ENCODE measurements at places on chromosomes 12 and 14.

- no peak for DNase-seq
These were observed 1110.6 kb downstream of the SLC6A15 start for GRCh38 chr12:83801972-83802371.

DNA sequence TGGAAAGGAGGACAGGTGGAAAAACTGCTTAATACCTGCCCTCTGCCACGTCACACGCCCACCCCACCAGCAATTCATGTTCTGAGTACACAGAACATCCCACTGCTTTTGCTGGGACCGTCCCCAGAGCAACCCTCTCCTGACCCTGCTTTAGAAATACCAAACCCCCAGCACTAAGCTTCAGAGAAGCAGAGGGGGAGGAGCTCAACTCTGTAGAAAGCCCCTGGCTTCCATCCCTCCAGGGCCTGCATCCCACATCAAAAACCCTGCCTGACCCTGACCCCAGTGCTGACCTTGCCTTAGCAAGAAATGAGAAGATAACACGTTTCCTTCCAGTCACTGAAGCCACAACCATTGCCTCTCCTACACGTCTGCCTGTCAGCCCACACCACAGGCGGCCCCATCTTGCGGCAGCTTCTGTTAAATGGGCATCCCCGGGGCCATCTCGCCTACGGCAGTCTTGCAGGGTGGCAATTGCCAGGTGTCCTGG, 19.7 kb downstream of the VDR start:
- peak; percentile 88 for DNase-seq

DNA sequence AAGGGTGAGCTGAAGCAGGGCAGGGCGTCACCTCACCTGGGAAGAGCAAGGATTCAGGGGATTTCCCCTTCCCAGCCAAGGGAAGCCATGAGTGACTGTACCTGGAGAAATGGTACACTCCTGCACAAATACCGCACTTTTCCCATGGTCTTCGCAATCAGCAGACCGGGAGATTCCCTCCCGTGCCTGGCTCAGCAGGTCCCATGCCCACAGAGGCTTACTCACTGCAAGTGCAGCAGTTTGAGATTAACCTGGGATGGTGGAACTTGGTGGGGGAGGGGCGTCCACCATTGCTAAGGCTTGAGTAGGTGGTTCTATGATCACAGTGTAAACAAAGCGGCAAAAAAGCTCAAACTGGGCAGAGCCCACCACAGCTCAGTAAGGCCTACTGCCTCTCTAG, 11.0 kb upstream of the DHRS4 start:
- DNase-seq = no peak

GRCh38 chr14:94805680-94806288, 35.9 kb upstream of the GSC start:
- DNase-seq = no peak

GRCh38 chr12:30796313-30796780, 41.6 kb upstream of the CAPRIN2 start:
- peak; percentile 12 for DNase-seq

DNA sequence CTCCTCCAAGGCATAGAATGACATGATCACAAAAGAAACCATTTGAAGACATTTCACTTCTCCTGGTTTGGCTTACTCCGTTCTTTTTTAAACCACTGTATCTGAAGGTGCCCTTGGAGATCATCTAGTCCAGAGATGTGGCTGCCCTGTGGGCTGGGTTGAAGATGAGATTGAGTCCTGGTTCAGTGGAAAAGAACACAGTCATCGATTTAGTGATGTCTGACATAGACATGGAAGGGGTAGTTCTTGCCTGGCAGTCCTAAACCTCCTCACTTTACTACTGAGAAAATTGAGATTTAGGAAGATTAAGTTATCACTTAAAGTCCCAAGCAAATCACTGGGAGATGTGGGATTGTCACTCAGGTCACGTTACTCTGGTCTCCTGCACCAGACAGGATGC, 2.8 kb downstream of the VSIG10 start:
- DNase-seq = no peak

DNA sequence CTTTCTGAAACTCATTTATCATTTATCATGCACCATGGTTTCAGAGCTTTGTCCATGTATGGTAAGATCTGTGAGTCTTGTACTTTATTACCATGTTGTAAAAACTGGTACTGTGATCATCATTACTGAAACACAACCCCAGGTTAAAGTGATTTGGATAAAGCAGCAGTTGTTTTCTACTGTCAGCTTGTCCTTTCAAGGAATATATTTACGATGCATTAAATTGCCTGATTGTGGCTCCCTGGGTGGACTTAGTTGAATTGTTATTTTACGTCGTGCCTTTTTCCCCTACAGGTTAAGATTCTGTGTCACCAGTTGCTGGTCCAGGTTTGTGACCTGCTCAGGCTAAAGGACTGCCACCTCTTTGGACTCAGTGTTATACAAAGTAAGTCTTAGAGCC, 46.1 kb downstream of the FRMD6 start:
- DNase-seq = no peak

DNA sequence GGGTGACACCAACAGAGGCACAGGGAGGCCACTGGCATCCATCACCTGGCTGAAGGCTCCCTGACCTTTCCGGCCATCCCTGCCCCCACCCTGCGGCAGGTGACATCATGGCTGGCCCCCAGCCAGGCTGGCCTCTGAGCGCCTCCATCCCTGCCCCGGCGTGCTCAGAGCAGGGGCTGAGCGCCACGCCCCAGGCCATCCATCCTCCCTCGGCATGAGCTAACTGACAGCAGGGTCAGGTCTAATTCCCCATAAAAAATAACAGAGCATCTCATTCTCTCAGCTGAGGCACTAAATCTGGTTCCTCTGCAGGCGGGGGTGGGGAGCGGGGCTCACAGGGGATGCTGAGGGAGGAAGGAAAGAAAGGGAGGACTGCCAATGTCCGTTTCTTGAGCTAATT, 50.7 kb downstream of the PRIMA1 start:
- no peak for DNase-seq

DNA sequence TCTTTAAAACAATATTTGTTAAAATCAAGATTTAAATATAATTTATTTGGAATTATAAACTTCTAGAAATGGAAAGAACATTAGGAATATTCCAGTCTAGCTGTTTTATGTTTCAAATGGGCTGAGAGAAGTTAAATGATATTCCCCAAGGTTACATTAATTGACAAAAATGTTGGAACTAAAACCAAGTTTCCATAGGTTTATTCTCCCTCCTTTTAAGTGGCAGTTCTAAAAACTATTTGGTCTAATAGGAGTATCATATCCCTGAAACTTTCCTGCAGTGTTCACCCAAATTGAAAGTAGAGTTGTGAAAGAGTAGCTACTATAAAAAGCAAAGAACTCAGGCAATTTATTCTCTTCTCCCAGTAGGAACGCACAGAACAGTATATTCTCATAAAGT, 1185.5 kb downstream of the LRFN5 start:
- no peak for DNase-seq

GRCh38 chr12:73598626-73599025, 939.0 kb upstream of the ATXN7L3B start:
- no peak for DNase-seq

GRCh38 chr14:76844223-76844622, 18.0 kb downstream of the LRRC74A start:
- peak; percentile 66 for DNase-seq

GRCh38 chr12:118307069-118307954, 65.4 kb downstream of the TAOK3 start:
- peak; percentile 36 for DNase-seq

DNA sequence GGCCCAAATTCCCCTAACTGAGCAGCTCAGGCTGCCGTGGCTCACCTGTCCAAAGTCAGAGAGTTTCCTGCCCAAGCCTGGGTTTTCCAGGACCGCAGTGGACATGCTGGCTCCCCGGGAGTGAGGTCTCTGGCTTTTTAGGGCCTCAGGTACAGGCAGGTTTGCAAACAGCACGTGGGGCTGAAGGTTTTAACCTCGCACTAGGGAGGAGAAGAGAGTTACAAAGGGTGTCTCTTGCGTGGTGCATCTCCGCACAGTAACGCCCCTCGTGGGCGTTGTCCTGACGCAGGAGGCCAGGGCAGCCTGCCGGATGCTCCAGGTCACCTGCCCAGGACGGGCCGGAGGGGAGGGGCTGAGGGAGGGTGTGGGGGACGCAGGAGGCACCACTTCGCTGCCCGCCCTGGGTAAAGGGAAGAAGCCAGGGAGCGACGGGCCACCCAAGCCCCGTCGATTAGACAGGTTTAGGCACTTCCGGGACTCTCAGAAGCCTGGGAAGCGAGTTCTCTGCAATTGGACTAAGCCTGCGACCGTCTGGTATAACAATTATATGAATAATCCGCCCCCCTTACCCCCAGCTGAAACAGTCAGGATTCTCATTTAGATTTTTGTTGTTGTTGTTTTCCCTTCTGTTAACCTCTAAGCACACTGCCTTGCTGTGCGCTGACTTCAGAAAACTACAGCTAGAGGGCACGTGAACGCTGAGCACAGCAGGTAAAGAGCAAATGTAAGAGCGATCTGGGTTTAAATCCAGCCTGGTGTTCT, at the start of gene PAH:
Gene PAH, minus strand, starts transcription at position 219 of the 762 bp plus-strand sequence. Its CDS starts 114 bp downstream, at position 105.
- DNase-seq = peak; percentile 16

- no peak for DNase-seq
These were observed 68.9 kb downstream of the EPS8 start for GRCh38 chr12:15720295-15720694.

GRCh38 chr14:34223373-34224148, 238.5 kb downstream of the SPTSSA start:
- DNase-seq = no peak

DNA sequence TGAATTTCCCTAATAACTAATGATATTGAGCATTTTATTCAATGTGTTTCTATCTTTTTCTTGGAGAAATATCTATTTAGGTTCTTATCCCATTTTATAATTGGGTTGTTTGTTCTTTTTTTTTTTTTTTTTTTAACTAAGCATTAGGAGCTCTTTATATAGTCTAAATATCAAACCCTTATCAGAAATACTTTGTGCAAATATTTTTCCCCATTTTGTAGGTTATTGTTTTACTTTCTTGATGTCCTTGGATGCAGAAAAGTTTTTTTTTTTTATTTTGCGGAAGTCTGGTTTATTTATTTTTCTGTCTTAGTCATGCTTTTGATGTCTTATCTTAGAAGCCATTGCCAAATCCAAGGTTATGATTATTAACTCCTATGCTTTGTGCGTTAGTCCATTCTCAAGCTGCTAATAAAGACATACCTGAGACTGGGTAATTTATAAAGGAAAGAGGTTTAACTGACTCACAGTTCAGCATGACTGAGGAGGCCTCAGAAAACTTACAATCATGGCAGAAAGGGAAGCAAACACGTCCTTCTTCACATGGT, 434.3 kb upstream of the TBX3 start:
- no peak for DNase-seq

DNA sequence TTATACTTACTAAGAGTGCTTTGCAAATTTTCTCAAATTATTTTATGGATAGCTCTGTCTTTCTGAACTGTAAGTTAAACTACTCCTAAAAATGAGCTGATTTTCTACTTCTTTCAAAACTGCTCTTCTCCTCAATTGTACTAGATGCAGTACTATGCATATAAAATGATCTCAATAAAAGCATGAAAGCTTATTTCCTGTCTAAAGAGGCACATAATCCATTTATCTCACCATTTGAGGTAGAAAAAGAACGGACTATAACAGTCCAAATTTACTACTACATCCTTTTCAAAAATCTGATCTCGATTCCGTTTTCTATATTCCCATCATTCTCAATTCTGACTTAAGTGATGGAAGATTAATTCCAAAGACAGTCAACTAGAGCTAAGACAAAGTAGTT, 14.4 kb downstream of the SLIRP start:
- DNase-seq = no peak

DNA sequence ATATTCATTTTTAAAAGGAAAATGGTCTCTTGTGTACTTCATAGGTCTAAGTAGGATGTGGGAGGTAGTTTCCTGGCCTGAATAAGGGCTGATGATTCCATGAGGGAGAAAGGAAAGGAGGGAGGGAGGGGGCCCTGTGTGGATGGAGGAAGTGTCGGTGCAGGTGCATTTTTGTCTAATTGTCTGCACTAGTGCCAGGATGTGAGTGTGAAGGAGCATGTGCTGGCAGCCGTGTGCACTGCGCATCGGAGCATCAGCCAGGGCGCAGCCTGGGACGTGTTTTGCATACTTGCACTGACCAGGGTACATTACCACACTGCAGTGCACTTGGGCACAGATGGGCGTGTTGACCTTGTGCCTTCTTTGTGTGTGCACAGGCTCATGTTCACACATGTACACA, 29.2 kb downstream of the SMUG1 start:
- no peak for DNase-seq

GRCh38 chr14:52267501-52268278, at the start of gene PTGDR:
Gene PTGDR (plus strand): TSS chr14:52267698. CDS start chr14:52267815, 117 bp downstream.
- peak; percentile 43 for DNase-seq

- DNase-seq = no peak
These were observed 34.0 kb upstream of the KCNK13 start for GRCh38 chr14:90027842-90028241.

DNA sequence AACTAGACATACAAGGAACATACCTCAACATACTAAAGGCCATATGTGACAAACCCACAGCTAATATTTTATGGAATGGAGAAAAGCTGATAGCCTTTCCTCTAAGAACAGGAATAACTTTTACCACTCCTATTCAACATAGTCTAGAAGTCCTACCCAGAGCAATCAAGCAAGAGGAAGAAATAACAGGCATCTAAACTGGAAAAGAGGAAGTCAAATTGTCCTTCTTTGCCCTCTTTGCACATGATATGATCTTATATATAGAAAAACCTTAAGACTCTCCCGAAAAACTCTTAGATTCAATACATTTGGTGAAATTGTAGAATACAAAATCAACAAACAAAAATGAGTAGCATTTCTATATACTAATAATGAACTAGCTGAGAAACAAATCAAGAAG, 110.0 kb downstream of the ATP23 start:
- no peak for DNase-seq

- no peak for DNase-seq
These were observed 57.8 kb upstream of the BCL11B start for GRCh38 chr14:99329711-99330315.

- no peak for DNase-seq
These were observed 41.4 kb upstream of the FGF6 start for GRCh38 chr12:4486980-4487379.

DNA sequence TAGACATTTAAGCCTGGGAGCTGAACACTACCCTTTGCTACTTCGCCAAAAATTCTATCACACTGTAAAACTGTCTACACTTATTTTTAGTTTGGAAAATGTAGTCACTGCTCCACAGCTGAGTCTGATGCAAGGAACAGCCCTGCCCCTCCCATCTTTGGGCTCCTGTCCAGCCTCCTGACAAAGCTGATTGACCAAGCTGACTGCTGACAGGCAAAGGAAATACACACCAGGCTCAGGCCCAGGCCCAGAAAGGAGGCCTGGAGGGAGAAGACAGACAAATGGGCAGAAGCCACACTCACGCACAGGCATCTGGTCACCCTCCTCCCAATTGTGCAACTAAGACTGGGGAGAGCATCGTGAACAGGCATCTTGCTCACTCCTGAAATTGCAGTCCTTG, 55.3 kb downstream of the ISCA2 start:
- DNase-seq = no peak
